Stimulated activated CD4-positive, alpha-beta T cell treated with anti-CD3 and anti-CD28 coated beads, Interleukin-1b, Interleukin-23, amount 100 ng/mL, for 1 hour (primary cell): ENCODE measurements at places on chromosomes 6 and 20.

DNA sequence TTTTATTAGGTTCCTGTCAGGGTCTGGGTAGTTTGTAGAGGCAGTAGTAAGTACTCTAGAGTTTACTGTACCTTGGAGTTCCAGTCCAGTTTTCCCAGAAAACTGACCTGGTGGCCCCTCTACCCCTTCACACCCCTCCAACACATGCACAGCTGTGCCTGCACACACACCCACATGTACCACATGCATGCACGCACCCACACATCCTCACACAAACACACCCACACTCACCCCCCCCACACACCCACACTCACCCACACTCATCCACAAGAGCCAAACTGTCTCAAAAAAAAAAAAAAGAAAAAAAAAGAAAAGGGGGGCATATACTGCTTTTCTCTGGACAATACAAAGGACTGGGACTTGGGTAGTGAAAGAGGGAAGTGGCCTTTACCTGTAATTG is 570.5 kb downstream of the QKI start:
- DNase-seq, result no peak

DNA sequence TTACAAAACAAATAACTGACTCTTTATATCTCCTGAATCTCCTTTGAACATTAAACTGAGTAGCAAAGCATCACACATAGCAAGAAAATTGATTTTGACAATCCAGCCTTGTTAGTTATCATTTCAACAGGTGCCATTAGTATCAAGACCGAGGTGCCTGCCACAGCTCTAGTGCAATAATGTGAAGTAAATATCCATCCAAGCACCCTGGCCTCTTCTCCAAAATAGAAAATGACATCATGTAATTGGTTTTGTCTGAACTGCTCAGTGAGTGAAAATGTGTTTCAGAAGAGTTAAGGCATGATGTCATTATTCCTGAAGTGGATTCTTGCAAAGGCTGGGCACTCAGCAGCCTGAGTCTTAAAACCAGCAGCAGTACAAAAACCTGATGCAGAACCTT is 341.4 kb downstream of the PLCB1 start:
- DNase-seq, result no peak

DNA sequence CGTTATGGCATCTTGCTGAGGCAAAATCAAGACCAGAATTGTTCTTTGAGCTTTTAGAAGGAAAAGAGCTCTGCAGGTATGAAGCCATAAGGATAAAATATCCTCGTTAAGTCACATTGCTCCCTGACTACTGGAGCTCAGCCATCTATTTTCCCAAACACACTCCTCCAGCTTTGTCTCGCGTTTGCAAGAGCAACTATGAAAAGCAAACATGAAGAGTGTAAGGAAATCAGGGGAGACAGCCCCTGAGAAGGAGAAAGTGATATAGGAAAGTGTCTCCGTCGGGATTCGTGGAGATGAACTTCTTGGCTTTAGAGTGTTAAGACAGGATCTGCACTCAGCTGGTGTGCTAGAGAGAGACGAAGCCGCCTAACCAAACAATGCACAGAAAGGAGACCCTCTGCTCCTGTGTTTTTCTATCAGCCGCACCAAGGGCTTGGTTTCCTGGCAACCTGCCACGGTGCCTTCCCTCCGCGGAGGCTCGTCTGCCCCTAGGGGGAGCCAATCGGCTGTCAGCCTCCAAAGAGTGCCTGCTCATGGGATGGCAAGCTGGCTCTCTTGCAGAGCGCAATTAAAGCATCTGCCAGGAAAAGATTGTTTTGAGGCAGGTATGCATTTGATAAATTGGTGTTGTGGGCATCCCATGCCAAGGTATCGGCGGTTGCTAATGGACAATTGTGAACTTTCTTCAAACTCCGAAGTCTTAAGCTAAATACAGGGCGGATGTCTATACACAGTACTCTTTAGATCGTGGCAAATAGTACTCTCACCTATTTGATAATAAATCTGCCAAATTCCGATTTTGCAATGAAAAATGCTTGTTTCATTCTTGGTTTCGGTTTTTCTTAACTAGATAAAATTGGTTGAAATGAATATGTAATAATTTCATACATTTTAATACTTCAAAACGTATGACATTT is 603.2 kb downstream of the RNF144B start:
- no peak for DNase-seq

DNA sequence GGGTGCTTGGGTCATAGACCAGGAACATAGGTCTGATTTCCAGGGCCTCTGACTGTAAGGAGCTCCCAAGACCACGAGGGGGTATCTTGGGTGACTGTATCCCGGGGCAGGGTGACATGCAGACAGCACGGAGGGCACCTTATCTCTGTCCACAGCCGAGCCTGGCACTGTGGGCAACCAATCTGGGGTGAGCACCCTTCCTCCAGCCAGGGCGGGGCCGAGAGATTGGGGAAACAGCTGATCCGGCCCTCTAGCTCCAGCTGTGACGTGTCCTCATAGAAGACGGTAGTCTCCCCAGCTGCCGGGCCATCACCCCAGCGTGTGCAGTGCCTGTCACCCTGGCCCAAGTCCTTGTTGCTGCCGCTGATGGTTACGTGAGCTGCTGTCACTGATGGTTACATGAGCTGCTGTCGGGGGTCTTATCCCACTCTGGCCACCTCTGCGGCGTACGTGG is 139.6 kb upstream of the RNF24 start:
- DNase-seq, result no peak

DNA sequence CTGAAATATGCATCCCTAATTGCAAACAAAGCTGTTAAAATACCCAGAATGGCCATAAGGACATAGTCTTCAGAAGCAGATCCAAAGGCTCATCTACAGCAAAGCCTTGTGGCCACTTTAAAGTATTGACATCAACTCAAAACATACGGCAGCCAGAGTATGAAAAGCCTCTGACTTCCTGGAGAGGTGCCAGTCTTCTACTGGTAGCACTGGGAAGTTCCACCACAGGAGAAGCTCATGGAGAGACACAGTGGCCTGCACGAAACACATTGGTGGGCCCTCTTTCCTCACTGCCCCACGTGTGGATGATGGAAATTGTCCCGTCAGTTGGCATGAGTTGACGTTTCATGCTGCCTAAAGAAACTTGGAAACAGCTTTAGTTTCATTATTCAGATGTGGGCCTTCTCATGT is 202.6 kb upstream of the HEY2 start:
- no peak for DNase-seq

GRCh38 chr6:126650931-126651330 is 311.0 kb downstream of the CENPW start:
- no peak for DNase-seq

DNA sequence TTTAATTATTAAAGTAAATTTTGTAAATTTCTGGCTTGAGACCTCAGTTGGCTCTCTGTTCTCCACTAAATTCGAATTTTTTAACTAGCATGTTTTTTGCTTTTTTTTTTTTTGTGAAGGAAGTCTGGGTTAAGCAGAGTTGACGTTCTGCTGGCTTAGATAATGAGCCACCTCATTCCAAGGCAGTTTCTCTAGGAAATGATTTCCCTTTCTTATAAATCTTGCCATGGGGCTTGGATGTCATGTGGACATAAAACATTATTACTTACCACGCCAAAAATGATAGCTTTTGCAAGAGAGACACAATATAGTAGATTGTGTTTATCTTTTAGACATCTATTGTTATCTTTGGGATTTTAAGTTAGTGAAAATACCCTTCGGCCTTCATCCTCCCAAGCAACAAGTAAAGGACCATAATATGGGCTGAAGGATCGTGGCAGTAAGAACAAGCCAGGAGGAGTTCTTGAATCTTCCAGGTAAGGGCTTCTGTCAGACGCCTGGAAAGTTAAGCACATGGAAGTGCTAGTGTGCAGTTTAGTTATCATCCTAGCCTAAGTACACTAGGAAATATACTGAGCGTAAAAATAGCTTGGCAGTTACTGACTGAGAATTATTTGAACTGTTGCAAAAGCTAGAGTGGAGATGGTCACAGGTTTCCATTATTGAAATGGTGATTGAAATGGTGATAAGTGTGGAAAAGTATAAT is 30.7 kb downstream of the ADGRG6 start:
- no peak for DNase-seq

GRCh38 chr6:134757911-134758361 is 192.0 kb downstream of the ALDH8A1 start:
- no peak for DNase-seq

DNA sequence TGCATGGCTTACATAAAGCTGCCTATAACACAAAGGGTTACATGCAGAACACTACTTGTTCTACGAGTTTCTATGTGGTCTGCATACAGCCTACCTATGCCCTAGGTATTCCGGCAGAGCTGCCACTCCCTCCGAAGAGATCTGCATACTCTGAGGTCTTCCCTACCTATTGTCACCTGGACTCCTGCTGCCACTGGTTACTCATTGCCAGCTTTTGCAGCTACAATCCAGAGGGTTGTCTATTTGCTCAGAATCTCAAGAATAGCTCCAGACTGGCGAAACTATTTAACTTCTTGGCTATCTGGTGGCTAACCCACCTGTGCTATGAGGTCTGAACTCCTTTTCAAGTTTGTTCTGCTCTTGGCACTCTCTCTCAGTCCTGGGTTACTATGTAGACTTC is 323.3 kb downstream of the BMP2 start:
- no peak for DNase-seq

DNA sequence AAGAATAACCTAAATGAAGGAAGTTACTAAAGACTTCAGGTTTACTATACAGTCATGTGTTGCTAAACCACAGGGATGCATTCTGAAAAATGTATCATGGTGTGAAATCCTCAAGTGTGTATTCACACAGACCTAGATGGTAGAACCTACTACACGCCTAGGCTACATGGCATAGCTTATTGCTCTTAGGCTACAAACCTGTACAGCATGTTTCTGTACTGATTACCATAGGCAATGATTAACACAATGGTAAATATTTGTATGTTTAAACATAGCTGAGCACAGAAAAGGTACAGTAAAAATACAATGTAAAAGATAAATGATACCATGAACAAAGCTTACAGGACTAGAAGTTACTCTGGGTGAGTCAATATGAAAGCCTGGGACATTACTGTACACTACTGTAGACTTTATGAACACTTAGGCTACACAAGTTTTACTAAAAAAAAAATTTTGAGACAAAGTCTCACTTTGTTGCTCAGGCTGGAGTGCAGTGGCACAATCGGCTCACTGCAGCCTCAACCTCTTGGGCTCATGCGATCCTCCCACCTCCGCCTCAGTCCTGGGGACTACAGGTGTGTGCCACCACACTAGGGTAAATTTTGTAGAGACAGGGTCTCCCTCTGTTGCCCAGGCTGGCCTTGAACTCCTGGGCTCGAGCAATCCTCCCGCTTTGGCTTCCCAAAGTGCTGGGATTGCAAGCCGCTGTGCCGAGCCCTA is 36.0 kb downstream of the ADNP start:
- DNase-seq, result no peak

DNA sequence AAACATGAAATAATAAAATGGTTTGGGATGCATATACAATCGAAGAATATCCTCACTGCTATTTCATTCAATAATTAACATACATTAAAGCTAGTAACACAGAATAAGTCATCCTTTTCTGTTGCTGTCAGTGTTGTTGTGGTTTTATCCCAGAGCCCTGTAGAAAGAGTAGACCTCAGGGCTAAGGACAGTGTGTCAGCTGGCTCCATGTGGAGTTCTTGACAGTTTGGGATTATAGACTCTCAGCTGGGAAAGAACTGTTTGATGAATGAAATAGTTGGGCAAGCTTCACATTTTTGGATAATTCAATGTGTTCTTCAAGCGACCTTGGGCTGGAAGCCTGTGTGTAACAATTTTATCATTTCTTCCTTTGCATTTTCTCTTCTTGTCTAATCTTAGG is 10.1 kb downstream of the UTRN start:
- DNase-seq, result no peak

GRCh38 chr6:22413681-22414311 is 117.0 kb upstream of the PRL start:
- no peak for DNase-seq

GRCh38 chr6:129555206-129555832 is 154.7 kb downstream of the ARHGAP18 start:
- DNase-seq, result no peak

DNA sequence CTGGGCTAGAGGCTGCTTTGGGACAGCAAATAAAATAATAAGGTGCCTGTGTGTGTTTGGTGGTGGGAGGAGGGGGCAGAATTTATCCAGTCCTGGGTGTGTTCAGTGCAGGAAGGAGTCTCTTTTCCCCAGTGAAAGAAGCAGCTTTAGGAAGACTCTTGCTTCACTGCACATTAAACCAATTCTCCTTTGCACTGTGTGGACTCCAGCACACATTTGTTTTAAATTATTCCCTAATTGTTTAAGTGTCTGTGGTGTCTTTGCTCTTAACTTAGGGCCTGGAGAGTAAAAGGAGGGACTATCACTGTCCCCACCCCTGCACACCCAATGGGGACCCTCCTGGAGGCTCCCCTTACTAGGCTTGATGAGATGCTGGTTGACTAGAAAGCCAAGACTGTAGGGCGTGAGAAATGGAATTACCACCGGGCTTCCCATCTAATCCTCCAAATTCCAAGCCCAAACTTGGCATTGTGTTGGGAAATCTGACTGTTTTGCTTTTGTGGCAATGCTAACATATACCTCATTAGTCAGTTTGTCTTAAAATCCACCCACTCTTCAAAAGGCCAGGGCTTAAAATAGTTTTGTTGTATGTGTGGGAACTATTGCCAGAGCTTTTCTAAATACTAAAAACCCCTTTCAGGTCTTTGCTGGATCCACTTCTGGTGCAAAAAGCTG is 13.5 kb upstream of the DAAM2 start:
- no peak for DNase-seq

DNA sequence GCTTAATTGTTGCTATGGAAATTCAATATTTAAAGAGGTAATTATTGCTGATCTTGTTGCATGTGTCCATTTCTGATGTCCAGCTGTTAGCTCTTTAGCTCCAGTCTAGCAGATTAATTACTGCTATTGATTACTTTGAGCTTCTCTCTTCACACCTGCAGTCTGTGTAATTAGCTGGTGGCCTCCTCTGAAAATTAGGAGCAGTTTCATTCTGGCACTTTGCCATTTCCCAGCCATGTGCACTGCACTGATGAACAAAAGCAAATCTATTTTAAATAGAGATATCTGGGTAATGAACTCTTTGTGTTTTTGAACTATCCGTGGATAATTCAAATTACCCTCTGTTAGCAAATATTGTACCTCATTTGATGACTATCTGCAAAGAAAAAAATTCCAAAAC is 275.9 kb downstream of the RNF144B start:
- no peak for DNase-seq

DNA sequence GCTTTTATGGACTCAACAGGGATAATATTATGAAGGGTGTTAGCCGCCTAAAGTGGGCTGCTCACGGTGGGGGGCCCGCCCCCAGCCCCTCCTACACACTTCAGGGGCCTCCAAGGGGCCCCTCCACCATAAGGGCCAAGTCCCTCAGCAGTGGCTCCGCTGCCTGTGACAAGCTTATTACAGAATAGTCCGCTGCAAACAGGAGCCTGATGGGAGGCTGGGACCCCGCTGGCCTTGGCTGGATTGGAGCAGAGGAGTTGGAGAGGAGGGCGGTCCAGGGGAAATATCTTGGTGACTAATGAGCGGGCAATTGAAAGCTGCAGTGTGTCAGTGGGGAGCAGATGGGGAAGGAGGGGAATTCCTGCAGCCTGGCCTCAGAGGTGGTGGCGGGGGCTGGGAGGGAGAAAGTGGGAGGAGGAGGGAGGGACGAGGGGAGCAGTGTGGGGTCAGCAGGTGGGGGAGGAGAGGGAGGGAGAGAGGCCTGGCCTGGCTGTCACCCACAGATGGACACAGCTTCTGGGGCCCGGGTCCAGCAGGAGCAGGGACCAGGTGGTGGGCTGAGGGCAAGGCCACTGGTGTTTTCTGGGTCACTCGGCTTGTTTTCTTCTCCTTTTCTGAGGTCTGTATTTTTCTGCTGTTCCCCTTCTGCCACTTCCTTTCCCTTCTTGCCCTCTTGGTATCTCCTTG is 57.6 kb upstream of the FOXP4 start:
- no peak for DNase-seq
